Dorsolateral prefrontal cortex (tissue), 122 donors: ENCODE measurements at places on chromosomes 5 and 9.

DNA sequence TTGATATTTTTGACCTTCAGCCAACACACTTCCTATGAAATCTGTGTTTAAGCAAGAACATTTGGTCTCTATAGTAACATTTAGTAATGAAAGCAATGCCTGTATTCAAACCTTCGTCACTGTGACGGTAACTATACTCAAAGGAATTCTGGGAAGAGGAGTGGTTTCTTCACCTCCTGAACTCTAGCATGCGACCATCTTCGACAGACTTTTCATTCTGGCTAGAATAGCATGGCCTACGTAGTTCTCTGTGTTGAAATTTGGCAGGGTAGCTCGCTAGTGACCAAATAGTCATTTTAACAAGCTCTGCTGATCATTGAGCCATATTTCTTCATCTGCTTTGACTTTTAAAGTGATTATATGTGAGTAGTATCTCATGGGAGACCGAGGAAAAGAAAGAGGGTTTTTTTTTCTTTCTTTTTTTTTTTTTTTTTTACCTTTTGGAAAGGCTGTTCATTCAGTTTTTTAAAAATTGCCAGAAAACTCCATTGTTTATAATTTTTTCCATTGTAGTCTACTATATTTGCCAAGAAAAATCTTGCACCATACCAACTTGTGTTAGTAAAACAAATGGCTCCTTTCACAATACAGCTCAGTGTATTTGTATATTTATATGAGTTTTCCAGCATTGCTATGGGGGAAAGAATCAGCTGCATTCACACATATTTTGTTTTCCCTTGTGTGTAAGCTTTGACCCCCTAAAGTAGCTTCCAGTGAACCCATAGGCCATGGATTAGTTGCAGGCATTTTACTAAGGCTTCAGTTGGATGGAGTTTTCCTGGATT is 166.8 kb downstream of the NNT start:
- DNase-seq, result no peak

DNA sequence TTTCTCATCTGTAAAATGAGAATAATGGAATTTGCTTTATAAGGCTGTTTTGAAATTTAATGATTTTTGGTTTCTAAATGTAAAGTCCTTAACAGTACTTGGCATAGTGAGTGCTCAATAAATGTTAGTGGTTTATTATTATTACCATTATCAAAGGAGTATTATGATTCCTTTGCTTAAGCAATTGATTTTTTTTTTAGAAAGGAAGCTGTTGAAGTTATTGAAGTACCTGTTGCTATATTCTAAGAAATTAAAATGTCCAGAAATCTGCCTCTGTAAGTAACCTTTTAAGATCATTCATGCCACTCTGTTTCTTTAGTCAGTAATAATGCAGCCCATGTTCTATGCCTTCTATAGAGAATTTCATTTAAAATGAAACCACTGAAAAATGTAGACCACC is 15.0 kb downstream of the SMAD5 start:
- DNase-seq, result no peak

DNA sequence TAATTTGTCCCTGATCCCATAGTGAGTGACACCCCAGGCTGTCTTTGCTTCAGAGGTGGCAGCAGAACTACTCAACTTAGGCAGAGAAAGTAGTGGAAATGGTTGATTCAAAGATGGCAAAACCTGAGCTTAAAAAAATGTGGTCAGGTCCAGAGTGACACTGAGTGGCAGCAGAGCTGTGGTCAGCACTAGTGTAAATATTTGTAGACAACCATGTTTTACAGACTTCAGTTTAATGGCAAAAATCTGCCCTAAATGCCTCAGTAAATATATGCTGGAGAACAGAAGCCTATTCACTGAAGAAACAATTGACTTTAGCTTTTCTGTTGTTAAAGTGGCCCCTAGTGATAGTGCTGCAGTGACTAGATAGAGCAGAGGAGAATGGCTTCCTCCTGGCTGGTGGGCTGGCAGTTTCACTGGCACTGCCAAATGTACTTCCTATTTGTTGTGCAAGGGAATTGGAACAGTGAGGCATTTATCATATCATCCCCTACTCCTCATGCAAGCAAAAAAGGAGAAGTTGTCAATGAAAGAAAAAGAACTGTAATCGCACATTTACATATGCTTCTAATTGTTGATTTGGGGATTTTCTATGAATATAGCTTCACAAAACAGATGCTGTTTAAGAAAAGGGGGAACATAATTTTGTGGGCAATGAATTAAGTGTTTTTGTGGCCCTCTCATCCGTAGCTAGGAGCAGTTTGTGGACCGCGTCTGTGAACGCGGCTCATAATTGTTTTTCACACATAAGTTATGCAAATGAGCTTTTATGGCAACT is 12.0 kb downstream of the PBX3 start:
- no peak for DNase-seq

DNA sequence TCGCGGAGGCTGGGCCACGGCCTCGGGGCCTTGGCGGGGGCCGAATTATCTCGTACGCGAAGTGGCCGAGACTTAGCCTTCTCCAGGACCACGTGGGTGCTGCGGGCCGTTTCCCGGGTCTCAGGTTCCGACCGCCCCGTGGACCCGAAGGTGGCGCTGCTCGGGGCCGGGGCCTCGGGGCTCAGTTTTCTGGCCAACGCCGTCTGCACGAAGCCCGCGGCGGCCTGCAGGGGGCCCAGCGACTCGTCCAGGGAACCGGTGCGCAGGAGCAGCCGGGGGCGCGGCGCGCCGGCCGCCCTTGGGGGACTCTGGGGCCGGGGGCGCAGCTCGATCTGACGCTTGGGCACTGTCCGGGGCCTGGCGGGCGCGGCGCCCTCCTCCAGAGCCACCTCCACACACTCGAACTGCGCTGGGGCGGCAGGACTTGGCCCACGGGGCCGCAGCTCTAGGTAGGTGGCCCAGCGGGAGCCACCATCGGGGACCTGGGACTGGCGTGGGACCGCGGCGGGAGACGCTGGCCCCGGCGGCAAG is 716 bp downstream of the PROB1 start:
- DNase-seq, result peak; percentile 56

GRCh38 chr9:92668746-92669526 is 995 bp downstream of the IPPK start:
- DNase-seq, result peak; percentile 20

DNA sequence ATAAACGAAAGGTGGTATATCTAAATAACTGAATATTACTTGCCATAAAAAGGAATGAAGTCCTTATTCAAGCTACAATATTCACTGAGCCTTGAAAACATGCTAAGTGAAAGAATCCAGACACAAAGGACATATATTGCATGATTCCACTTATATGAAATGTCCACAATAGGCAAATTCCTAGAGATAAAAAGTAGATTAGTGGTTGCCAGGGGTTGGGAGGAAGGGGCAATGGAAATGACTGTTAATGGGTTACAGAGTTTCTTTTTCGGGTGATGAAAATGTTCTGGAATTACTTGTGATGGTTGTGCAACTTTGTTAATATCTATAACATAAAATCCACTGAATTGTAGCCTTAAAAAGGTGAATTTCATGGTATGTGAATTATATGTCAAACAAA is 227.1 kb upstream of the TRIM32 start:
- DNase-seq, result no peak

DNA sequence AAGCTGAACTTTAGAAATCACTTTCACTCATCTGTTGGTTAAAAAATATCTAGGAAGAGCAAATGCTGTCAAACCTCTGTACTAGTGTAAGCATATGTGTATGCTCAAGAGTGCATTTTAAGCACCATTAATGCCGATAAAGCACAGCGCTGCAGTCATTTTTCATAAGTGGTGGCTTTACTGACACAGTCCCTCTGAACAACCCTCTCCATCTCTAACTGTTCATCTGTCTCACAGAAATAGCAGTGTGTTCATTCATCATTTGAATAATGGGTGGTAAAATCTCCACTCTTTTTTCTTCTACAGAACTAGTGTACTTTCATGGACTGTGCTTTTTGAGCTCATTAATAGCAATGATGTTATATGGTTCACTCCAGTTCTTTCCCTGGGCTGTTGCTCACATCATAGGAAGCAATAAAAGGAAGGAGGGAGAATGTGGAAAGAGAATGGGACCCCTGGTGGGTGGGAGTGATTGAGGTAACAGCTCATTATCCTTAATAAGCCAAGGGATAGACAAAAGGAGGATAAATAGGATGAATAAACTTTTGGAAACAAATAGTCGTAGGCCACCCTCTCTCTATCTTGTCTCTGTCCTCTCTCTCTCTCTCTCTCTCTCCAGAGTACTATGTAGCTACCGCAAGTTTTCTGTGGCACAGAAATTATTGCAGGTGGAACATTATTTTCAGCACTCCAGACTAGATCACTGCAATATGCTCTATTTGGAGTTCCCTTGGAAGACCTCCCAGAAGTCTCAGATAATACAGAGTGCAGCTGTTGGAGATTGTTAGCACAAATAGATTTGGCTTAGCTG is 117.9 kb upstream of the PRDM9 start:
- no peak for DNase-seq

DNA sequence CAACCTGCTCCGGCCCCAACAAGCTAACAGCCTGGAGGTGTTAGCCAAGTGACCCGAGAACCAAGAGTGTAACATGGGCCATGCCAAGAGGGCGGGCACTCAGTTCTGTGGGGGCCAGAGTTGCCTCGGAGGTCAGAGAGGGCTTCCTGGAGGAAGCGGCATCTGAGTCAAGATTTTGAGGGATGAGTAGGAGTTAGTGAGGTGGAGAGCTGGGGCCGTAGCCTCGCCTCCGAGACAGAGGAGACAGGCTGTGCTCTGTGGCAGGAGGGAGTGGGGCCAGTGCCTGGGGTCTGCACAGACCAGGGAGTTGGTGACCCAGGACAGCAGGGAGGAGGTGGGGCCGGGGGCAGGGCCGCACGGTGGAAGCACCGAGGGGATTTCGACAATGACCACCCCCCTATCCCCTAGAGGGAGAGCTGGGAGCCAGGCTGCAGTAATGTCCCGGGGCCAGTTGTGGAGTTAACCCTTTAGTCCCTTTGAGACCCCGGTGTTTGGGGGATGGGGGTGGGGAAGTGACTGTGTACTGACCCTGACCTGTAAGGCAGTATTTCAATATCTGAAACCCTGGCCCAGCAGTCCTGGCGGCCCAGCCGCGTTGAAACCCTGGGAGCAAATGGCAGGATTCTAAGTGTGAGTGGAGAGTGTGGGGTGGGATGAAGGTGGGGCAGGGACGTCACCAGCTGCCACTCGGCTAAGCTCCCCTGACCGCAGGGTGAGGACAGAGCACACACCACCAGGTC is 148.7 kb upstream of the COL5A1 start:
- peak; percentile 1 for DNase-seq

DNA sequence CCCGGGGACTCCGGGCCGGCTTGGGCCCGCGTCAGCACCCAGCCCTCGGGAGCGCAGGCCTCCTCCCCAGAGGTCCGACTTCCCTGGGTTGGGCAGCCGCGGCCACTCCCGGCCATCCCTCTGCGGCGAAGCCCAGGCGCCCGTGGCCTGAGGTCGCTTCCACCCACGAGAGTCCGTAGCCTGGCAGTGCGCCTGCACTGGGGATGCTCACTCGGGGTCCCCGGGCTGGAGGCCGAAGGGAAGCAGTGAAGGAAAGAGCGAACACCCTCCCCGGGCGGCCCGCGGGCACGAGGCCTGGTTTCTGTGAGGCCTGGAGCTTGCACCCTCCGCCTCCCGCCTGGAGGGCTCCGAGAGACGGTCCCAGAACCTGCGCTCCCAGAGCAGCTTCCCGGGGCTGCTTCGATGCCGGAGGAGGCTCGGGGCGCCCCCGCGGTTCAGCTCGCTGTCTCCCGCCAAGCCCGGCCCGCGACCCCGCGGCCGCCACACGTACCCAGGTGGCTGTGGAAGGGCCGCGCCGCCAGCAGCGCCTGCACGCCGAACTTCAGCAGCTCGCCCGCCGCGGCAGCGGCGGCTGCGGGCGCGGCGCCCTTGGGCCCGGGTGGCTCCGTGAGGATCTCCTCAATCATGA is 607 bp downstream of the BARX1 start:
- no peak for DNase-seq

- no peak for DNase-seq
Measured at GRCh38 chr9:136533775-136534157, 12.1 kb downstream of the NOTCH1 start.

- no peak for DNase-seq
Measured at GRCh38 chr5:179138568-179138925, 78.4 kb downstream of the ZNF354C start.

DNA sequence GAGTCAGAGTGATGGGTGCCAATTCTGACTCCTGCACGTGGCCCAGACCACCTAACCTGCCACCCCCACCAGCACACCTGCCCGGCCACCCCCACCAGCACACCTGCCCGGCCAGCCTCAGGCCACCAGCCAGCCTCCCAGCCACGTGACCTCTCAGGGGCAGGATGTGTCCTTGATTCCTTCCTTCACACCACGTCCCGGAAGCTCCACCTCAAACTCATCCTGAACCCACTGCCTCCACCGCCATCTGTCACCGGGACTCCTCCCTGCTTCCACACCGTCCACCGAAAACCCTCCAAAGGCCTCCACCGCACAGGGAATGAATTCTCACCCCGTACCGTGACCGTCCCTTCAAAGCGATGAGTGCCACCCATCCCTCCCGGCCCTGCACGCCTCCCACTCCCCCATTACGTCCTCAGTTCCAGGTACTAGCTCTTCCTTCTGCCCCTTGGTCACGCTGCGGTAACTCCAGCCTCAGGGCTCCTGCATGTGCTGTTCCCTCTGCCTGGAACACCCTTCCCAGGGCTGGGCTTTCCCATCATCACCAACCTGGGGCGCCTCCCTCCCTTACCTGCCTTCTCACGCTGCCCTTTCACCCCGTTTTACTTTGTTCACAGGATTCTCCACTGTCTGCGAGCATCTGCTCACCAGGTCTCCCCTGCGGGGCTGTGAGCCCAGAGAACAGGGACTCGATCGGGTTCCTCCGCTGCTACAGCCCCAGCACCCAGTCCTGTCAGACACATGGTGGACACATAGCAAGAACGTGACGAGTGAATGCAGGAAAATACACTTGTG is 82.9 kb downstream of the ADAMTS2 start:
- DNase-seq, result peak; percentile 11

DNA sequence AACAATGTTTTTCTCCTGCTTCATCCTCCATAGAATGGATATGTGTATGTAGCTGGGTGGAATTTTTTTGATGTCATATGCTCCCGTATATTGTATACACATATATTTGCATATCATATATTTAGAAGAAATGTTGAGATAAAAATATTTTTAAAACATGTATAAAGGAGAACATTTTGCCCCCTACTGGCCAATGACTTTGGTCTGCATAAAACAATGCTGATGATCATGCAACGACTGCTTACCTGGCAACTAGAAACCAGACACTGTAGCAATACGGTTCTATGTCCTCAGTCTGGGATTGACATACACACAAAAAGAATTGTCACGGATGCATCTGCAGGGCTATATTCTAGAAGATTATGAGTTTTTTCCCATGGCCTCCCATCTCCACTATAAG is 503.6 kb downstream of the ELAVL2 start:
- DNase-seq, result no peak

GRCh38 chr5:95842854-95843544 is 20.5 kb upstream of the GLRX start:
- peak; percentile 53 for DNase-seq

DNA sequence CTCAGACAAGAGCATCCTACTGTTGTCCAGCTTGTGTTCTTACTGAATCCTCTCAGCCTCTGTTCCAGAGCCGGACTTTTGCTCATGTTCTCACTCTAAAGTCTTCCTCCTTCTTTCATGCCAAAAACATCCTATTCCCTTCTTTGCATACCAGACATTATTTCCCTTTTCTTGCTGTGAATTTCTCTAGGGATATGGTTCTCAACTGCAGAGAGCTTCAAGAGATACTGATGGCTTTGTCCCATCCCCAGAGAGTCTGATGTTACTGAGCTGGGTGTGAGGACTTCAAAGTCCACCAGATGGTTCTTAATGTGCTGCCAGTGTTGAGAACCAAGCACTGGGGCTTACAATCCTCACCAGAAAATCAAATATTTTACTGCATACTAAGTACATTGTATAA is 98.6 kb upstream of the FER start:
- no peak for DNase-seq

- peak; percentile 51 for DNase-seq
Measured at GRCh38 chr5:142770650-142771609, 753 bp downstream of the ARHGAP26 start.
